ENCODE measurements at places on chromosomes 2 and 18.
A peak's percentile ranks its signal among the peaks of the same experiment; 100 is the strongest.

GRCh38 chr2:232628466-232629128 is 4.8 kb upstream of the EFHD1 start:
- no peak for DNase-seq

GRCh38 chr2:101821828-101822458 is 124.4 kb downstream of the MAP4K4 start:
- DNase-seq: no peak

GRCh38 chr2:192307530-192307929 is 112.8 kb upstream of the TMEFF2 start:
- DNase-seq: no peak

DNA sequence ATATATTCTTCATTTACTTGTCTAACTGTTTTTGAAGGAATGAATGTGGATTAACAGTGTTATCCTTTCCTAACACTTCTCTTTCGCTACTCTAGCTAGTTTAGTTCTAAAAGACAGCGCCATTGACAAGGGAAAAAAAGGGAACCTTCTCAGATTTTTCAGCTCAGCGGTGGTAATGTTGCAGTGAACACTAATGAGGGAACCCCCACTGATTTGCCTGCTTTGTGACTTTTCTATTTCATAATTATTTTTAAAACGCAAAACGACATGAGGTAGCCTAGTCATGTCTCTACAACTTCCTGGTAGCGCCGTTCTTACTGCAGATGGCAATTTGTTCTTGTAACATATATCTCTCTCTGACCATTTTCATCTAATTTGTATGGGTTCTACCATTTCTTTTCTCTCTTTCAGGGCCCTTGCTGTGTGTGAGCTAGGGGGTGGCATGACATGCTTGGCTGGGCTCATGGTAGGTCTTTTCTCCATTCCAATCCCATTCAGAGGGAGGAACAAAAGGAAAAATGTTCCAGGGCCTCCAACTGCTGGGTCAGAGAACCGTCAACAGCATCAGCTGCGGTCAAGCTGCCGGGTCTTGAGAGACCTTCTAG is 235.5 kb upstream of the SIX3 start:
- no peak for DNase-seq

DNA sequence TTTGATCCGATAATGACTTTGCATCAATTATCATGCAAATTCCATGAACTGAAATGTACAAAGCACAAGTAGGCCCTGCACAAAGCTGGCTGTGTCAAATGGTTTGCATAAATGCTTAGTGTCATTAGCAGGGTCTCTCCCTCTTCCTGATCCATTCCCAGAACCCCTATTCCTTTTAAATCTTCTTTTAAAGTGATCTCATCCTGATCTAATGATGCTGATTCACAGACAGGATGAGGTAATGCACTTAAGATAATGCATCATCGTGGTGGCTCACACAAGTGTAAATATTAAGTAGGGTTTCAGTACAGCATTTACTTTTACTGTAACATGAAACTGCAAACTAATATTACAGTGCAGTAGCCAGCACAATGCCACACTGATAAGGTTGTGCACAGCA is 304.8 kb upstream of the SOX11 start:
- DNase-seq: peak; percentile 53

- DNase-seq: no peak
Observed at GRCh38 chr2:96506016-96506906, 1.1 kb upstream of the NEURL3 start.

DNA sequence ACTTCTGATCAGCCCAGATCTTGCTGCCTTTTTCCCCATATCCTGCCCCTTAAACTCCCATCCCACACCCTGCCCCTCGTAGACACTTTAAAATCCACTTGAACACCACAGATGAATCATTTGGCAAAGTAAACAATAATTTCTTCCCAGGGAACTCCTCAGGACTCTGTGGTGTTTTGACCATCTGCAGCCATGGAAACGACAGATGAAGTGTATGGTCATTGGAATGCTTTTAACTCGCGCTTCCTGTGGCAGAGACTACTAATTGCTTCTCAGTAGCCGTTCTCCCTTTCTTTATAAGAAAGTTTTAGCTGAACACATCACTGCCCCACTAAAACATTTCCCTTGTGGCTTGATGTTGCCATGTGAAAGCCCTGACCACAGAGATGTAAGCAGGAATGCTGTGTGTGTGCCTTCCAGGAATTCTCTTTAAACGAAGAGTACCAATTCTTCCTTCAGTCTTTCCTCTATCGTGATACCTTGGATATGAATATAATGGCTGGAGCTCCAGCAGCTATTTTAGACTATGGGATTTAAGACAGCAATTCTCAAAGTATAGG is 92.7 kb upstream of the PARD3B start:
- peak; percentile 99 for DNase-seq

- no peak for DNase-seq
Observed at GRCh38 chr18:76441002-76441667, 53.9 kb downstream of the ZNF516 start.

GRCh38 chr18:27206411-27206810 is 21.3 kb upstream of the CHST9 start:
- no peak for DNase-seq

- DNase-seq: peak; percentile 73
Observed at GRCh38 chr2:33321236-33321771, 155.1 kb upstream of the RASGRP3 start.

GRCh38 chr2:71898375-71898774 is 249.3 kb downstream of the CYP26B1 start:
- DNase-seq: no peak

GRCh38 chr18:80010551-80010906 is 22.2 kb upstream of the TXNL4A start:
- DNase-seq: no peak

DNA sequence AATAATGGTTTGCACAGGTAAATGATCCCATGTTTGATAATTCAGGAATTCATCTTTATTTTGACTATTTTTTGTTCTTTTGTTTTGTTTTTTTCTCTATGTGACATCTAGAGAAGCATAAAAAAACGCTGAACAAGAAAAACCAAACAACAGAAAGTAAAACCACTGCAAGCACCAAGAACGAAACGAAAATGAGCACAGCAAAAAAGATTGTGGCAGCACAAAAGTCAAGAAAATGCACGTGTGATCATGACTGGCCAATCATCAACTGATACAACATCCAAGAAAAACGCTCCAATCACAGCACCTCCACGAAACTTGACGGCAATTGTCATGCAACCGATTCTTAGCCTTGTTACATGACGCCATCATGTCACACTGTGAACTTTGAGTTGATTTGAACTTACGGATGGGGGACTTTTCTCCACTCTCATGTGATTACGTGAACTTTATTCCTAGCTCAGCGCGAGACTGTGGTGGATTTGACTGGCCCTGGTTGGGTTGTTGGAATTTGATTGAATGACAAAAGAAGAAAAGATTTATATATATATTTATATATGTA is 318.7 kb downstream of the CELF4 start:
- no peak for DNase-seq

GRCh38 chr2:237472909-237473877 is 13.9 kb upstream of the MLPH start:
- DNase-seq: no peak

DNA sequence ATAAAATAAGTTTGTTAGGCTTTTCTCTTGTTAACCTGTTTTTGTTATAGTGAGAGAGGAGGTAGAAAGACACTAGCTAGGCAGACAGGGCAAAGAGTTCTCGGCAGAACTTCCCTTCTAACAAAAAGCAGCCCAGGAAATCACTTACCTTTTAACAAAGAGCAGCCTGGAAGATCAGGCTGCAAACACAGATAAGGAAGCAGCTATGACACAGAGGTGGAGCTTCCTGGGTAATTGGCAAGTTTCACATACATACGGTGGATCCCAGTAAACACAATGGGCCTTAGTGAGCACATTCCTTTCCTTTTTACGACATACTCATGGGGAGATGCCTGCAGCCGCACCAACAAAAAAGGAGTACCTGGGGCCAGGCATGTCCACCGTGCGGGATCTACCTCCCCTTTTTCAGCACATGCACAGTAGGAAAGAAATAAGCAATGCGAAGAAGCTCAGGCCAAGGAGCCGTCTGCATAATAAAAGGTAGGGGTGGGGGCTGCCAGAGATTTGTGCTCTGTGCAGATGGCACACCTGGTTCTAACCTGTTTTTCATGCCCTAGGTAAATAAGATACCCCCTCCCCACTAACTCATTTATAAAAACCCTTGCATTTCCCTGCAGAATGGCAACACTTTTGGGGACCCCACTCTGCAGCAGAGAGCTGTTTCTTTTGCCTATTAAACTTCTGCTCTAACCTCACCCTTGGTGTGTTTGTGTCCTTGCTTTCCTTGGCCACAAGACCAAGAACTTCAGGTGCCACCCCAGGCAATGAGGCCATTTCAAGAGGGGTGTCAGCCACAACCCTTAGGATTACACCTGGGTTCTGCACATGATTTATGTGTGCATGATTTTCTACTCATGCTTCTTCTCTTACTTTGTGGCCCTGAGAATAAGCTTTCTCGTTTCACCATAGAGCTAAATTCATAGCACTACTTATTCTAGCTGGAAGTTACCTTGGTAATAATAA is 26.5 kb downstream of the MDH1 start:
- peak; percentile 2 for DNase-seq

- no peak for DNase-seq
Observed at GRCh38 chr2:221569871-221570270, 2.2 kb downstream of the EPHA4 start.

GRCh38 chr2:178268435-178268834 is 74.1 kb downstream of the OSBPL6 start:
- no peak for DNase-seq

DNA sequence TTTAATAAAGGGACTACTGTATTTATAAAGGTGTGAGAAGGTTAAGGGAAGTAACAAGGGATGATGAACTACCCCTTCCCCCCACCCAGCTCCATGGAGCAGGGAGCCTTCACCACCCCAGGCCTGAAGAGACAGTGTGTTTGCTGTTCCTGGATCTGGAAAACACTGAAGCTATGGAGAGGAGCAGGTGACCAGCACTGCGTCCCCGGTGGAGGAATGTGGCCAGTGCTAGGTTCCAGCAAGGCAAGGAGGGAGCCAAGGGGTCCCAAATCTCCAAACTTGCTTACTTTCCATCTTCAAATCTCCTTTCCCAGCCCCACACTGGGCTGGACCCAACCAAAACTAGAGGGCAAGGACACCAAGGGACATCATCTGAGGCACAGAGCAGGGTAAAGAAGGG is 128.7 kb upstream of the CD302 start:
- no peak for DNase-seq

GRCh38 chr2:190545555-190546385 is 11.2 kb upstream of the NEMP2 start:
- DNase-seq: peak; percentile 60

DNA sequence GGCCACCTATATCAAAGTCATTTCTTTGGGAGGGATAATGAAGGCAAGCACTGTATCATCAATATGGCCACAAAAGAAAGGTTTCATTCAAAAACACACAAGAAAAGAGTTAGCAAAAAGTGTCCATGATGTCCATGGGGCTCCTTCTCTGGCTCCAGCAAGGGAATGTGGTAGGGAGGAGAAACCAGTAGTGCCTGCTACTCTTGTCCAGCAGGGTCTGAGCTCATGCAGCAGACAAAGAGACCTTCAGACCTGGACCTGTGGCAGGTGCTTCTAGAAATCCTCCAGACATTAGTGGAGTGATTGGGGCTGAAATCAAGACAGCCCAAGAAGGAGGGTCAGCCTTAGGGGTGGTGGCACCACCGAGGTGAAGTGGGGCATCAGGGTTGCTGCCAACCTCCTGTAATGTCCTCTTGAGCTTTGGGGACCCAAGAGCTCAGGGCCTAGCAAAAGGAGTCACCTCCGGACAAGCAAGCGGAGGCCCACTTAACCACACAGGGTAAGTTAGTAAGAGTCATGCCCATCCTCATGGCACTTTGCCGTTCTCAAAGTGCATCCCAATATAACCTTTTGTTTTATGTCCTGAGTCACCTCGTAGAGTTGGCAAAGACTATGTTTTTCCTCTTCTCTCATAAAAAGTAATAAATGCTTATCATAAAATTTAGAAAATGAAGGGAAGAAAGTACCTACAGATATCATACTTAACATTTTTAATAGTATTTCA is 112.6 kb upstream of the YPEL5 start:
- DNase-seq: no peak

GRCh38 chr18:74937291-74937690 is 271.6 kb downstream of the PTGR3 start:
- DNase-seq: no peak

DNA sequence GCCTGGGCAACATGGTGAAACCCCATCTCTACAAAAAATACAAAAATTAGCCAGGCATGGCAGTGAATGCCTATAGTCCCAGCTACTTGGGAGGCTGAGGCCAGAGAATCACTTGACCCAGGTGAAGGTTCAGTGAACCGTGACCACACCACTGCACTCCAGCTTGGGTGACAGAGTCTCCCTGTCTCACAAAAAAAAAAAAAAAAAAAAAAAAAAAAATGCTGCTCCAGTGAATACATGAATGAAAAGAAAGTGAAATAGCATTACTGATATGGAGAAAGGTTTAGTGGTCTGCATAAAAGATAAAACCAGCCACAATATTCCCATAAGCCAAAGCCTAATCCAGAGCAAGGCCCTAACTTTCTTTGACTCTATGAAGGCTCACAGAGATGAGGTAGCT is 44.5 kb downstream of the METTL8 start:
- no peak for DNase-seq

GRCh38 chr2:219565130-219566080 is 5.9 kb downstream of the OBSL1 start:
- DNase-seq: no peak

DNA sequence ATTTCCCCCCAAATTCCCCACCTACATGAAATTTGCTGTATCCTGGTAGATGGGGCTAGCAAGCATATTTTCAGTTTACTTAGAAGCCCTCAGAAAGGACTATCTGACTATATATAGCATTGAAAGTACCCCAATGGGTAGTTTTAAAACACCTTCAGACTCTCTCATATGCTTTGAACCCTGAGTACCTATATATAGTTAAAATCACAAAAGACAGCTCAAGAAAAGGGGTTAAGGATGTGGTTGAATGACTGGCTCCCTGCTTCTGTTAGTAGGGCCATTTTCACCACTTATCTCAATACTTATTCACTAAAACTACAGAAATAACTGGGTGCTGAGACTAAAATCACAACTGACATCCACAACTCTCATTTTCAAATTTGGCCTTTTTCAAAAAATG is 18.5 kb downstream of the WDPCP start:
- DNase-seq: no peak

- DNase-seq: no peak
Observed at GRCh38 chr2:142938240-142938639, 60.8 kb downstream of the KYNU start.

GRCh38 chr2:40483549-40484243 is 31.8 kb upstream of the SLC8A1 start:
- DNase-seq: no peak

- no peak for DNase-seq
Observed at GRCh38 chr2:98589489-98589888, 18.8 kb downstream of the COA5 start.

- no peak for DNase-seq
Observed at GRCh38 chr18:69364930-69365329, 35.8 kb upstream of the DOK6 start.

GRCh38 chr2:36407413-36407812 is 51.8 kb downstream of the CRIM1 start:
- DNase-seq: no peak

DNA sequence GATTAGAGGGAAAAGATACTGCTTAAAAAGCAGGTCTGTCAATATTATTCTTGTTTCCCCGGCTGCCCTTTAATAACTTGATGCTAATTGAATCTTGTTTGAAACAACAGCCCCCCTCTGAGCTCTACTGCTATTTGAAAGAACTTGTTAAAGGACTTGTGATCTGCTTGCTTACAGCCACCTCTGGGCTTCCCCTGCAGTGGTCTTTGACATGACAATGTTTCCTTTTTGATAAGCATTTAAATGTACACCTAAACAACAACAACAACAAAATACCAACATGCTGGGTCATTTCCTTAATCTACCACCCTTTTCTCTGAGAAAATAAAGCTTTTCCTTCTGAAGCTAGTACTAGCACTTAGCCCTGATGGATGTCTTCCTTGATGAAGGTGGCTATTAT is 3.9 kb downstream of the HOXD1 start:
- no peak for DNase-seq

All from astrocyte of the spinal cord (primary cell).